ENCODE measurements at places on chromosomes 12 and 14.

DNA sequence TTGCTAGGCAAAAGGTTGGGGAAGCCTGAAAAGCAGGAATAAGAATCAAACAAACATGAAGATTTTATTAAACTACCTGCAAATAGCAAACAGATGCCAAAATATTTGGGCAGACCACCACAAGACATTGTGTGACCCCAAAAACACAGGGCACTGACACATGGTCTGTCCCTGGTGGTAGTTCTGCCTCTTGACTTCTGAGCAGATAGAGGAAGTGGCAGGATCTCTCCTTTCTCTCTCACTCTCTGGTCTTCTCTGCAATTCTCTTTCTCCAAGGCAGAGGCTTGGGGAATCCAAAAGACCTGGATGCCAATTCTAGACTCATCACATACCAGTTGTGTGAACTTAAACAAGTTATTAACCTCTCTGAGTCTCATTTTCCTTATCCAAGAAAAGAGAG is 4.3 kb upstream of the PTGDR start:
- no peak for DNase-seq

DNA sequence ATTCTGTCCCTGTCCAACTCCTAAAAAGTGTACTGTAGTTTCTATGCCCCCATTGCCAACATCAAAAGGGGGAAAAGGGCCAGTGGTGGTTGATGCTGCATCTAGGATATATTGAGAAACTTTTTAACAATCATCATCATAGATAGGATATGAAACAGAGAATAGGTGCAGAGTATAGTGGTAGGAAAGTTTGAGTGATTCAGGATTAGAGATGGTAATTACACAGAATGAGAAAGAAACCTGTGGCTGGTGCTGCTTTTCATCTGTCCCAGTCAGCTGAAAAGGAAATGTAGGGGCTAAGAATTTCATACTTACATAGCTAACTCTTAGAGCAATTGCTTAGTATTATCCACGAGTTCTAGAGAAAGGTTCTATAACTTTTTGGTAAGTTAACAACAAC is 67.6 kb downstream of the GTF2A1 start:
- no peak for DNase-seq

- no peak for DNase-seq
Measured at GRCh38 chr12:18591473-18591872, 146.3 kb downstream of the PLCZ1 start.

DNA sequence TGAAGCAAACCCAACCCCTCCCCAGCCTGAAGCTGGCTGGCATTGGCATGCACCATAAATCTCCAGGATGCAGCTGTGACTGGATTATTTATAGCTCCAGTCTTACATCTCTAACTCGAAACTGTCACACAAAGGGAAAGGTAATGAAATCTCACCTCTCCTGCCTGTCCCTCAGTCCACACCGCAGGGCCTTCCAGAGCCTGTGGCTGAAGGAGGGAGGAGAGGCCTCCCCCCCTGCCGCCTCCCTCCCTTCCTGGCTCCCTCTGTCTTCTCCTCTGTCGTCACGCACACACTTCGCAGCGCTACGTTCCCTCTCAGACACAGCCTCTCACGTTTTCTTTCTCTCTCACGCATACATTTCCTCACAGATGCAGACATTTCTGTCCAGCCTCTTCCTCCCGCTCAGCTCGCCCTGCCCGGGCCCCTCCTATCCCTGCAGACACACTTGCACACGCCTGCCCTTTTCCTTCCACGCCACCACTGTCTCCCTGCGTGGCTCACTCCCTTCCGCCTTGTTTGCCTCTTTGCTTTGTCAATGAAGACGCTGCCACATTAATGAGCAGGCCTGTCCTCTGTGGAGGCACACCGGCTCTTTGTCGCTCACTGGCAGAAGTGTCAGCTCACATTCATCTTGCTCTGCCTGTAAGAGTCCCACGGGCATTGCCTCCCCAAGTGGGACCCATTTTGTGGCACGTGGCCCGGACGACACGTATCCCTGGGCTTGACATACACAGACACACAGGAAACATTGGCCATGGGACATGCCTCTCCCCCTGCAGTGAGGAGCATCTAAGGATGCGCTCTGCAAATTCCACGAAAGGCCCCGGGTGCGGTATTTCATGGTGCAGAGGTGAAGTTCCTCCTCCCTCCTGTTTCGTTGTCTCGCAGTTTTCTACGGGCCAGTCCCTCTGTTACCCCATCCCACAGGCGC is 27.9 kb downstream of the IRF2BPL start:
- DNase-seq: peak; percentile 80

GRCh38 chr12:52228931-52229330 is 4.1 kb upstream of the KRT7 start:
- DNase-seq: no peak

GRCh38 chr12:94151582-94151981 is 3.2 kb downstream of the PLXNC1 start:
- no peak for DNase-seq

- no peak for DNase-seq
Measured at GRCh38 chr14:61196792-61197191, 84.3 kb downstream of the TMEM30B start.

DNA sequence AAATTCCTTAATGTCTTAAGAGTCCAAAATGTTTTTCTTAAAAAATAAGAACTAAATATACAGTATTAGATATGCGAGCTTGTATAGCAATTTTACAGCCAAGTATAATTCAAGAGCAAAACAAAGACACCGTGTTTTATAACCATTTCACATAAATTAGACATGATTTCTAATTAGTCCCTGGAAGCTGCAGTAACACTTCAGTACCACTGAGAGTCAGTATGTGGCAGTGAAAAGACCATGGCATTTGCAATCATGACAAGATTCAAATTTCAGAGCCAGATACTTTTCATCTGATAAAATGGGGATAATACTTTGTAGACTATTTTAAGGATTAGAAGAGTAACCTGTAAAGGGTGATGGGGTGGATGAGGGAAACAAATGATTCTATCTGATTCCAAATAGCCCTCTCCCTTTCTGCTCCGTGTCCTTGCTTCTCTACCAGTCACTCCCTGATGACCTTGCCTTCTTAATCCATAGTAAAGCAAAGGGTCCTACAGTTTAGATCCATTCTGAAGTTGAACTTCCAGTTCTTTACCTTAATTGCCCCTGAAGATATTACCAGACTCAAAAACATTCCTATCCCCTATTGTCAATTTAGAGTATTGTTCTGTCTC is 145.4 kb upstream of the ABCD2 start:
- no peak for DNase-seq

Measured in right hindlimb (tissue), 1 donor.